Amniotic epithelial cell (primary cell): ENCODE measurements at places on chromosomes 7 and 10.
A peak's percentile ranks its signal among the peaks of the same experiment; 100 is the strongest.

DNA sequence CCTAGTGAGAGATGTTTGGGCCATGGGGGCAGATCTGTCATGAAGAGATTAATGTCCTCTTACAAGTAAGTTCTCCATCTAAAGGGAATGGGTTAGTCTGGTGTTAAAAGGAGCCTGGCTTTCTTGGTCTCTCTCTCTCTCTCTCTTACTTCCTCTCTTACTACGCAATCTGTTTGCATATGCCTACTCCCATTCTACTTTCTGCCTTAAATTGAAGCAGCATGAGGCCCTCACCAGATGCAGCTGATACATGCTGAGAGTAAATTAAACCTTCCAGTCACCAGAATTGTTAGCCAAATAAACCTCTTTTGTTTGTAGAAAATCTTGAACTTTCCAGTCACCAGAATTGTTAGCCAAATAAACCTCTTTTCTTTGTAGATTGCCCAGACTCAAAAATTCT, 884.1 kb downstream of the NRG3 start:
- DNase-seq: no peak

- DNase-seq: no peak
Observed at GRCh38 chr10:3750006-3750816, 34.8 kb downstream of the KLF6 start.

DNA sequence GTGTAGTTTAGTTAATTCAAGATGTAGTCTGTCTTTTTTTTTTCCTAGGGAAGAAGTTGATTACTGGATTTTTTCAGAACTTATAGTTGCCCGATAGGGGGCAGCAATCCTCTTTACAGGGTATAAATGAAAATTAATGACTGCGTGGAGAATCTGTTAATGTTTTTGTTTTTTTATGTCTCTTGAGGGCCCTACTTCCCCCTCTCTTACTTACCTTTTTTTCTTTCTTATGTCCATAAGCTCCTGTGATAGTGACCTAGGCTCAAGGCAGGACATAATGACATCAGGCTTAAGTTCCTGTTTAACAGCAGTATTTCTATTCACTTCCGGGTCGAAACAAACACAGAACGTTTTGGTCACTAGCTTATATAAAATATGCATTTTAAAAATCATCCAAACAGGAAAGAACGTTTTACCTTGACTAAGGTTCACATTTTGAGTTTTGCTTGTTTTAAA, 18.8 kb downstream of the CDC123 start:
- DNase-seq: peak; percentile 48

DNA sequence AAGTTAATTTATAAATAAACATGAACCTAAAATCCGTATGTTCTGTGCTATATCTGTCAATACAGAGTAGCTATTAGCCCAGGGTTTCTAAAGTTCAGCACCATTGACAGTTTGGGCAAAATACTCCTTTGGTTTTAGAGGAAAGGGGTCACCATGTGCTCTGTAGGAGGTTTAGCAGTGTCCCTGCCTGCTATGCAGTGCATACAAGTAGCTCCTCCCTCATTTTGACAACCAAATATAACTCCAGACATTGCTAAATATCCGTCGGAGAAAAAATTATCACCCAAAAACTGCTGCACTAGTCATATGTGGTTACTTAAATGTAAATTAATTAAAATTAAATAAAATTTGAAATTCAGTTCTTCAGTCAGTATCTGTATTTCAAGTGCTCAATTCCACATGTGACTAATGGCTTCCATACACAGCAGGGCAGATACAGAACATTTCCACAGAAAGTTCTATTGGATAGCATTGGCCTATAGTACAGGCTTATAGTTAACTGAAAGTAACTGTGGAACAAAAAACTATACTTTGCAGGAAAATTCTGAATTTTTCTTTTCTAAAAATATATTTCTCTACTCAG, 6.4 kb downstream of the UPF2 start:
- no peak for DNase-seq
